ENCODE measurements at places on chromosomes 5 and 9. TPM values are rescaled to one million over a fixed set of nuclear protein-coding genes. Genes with fewer than 3 reads are reported as not detected.

CDH18 gene
- not detected for total RNA-seq

PNPLA7 gene
- 9.6 TPM for total RNA-seq

CRHBP gene
- 8.6 TPM for total RNA-seq

TAF11L3 gene
- not detected for total RNA-seq

TTC33 gene
- total RNA-seq, result 20.1 TPM

DNA sequence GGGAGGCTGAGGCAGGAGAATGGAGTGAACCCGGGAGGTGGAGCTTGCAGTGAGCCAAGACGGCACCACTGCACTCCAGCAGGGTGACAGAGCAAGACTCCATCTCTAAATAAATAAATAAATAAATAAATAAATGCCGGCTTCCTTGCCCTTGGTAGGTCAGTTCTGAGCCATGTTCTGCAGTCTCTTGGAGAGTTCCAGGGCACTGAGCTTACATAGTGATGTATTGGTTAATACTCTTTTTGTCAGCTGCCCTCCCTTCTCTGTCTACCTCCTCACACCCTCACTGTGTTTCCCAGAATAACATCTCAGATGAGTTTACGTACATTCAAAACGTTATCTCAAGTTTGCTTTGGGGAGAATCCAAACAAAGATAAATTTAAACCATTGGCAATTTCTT lies 45.2 kb upstream of the FER start:
- no peak for DNase-seq

GRCh38 chr5:104793755-104794080 lies 1231.1 kb upstream of the NUDT12 start:
- DNase-seq, result peak; percentile 12

DNA sequence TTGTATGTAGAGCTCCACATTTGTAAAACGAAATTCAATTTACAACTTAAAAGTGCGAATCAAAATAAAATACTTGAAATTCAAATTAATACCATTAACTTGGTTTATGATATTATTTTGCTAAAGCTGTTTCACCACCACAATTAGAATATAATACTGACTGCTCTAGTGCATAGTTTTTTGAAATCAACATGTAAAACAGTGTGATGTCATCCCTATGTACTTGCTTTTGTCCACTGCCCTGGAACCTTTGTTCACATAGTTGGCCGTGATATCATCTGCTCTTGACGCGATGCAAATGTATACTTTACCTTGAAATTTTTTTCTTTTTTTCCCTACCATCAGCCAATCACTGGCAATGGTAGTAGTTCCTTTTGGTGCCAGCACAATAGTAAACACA lies 125.4 kb downstream of the PARP8 start:
- no peak for DNase-seq

DNA sequence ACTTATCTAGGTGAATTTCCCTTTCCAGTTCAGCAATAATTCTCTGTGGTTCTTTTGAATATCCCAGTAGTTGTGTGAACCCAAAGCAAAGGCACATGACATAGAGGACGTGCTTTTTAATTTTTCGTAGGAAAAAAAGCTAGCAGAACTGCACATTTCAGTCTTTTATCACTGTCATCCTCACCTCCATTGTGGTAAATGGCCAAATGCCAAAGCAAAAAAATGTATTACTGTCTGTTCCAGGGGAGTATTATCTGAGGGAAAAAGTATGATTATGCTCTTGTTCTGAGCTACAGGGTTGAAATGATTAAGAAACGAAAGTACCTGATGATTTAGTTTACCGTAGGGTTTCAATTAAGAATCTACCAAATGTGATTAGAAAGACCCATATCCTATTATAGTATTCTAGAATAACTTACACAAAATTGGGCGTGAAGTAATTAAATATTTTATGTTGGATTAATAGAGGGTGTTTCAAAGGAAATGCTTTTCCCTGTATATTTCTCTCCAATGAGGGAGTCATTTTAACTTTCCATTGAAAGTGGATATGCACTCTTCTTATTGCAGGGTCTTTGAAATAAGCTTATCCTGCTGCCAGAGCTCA lies 62.7 kb downstream of the CAVIN4 start:
- no peak for DNase-seq

DNA sequence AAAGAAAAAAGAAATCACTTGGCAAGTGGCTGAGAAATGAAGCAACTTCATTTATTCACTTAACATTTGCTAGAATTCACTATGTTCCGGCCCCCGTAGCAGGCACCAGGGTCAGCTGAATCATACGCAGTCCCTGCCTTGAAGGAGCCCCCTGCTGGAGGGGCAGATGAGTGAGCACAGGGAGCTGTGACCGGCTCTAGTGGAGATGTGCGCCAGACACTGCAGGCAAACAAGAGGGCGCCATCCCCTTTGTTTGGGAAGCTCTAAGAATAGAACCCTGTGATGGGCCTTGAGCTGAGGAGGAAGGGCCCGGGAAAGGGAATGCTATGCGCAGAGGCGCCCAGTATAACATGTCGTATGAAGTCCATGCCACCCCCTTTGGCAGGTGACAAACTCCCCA lies 20.2 kb upstream of the RPL26L1 start:
- DNase-seq, result no peak

- DNase-seq, result no peak
These were observed 41.0 kb upstream of the PRDM9 start for GRCh38 chr5:23466401-23466912.

GRCh38 chr9:4167079-4167671 lies 132.7 kb downstream of the GLIS3 start:
- no peak for DNase-seq

DNA sequence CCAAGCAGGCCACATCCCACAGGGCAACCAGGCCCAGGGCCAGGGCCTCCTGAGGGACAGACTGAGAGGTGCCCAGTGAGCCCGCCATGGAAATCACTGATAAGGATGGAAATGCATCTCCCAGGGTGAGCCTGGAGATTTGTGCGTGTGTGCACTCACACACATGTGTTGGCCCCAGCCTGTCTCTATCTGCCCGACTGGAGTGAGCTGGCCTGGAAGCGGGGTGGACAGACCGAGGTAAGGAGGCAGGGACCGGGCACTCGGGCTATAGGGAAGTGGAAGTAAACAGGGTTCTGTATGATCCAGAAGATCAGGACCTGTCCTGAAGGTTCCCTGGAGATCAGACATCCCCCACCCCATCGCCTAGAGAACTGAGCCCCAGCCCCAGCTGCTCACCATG lies 17.4 kb downstream of the GFI1B start:
- no peak for DNase-seq

DNA sequence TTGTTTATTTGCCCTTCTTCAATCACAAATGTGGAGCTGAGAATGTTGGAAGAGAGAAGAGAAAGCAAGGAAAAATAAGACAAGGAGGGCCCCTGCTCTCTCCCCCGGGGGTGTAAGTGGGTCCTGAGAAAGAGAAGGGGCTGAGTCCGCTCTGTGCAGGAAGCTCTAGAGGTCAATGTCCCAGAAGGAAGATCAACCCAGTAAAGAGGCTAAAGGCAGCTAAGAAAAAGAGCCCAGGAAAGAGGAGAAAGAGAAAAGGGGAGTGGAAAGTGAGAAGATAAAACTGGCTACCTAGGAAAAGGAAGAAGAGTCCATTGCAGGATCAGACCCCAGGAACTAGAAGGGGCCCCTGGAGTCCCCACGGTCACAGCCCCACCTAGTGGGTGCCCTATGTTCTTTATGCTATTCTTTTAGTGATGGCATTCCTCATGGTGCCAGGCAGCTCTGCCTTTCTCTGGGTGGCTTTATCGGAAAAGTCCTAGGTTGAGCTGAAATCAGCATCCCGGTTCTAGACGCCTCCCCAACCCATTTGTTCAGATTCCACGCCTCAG lies 583.4 kb downstream of the ACTL7B start:
- DNase-seq, result peak; percentile 34

DNA sequence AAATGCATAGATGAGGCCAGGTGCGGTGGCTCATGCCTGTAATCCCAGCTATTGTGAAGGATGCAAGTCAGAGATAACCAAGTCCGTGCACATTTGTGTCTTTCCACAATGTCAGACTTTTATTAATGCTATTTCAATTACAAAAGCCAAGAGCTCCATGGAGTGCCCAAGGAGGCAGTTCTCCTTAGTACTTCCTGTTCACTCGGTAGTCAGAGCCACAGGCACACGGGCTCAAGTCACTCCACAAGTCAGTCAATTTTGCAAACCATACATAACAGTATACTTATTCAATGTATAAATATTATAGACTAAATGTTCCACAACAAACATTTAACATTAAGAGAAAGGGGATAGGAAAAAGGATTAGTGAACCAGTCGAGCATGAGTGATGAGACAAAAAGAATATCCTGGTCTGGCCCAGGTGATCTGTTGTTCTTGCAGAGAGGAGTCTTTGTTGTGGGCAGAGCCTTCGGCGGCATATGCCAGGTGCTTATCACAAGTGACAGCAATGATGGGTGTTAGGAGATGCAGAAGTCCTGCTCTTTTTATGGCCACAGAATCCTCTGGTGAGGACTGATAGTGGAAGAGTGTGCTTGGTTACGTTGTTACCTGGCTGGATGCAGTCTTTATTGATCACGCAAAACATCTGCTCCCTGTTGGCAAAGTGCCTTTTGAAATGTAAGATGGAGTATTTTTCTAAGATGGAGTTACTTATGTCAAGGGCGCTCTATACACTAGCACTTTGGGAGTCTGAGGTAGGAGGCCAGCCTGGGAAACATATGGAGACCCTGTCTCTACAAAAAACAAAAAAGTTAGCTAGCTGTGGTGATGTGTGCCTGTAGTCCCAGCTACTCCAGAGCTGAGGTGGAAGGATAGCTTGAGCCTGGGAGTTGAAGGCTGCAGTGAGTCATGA lies 167.0 kb upstream of the FBXL17 start:
- no peak for DNase-seq

DNA sequence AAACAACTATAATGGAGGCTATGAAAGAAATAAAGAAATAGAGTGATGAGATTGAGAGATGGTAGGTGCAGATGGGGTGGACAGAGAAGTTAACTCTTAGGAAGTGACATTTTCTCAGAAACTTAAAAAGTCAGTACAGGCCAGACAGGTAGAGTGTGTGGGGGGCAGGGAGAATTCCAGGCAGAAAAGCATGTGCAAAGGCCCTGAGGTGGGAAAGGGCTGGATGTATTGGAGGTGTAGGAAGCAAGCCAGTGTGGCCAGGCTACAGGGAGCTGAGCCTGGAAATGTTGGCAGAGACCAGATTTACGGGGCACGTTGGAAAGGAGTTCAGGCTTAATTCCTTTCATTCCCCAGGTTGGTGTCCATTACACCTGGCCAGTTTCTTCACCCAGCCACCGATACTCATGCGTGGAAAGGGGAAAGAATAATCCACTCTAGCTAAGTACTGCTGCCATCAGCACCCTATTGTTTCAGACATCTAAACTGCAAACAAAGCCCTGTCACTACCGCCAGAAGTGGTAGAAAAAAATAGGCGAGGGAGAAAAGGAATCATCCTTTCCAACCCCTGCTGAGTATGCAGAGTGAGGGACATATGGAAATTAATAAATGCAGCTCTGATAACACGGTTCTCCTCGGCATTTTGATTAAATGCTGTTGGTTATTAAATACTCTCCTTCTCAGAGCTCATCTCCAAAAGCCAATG lies 116.8 kb upstream of the GPR151 start:
- no peak for DNase-seq

DNA sequence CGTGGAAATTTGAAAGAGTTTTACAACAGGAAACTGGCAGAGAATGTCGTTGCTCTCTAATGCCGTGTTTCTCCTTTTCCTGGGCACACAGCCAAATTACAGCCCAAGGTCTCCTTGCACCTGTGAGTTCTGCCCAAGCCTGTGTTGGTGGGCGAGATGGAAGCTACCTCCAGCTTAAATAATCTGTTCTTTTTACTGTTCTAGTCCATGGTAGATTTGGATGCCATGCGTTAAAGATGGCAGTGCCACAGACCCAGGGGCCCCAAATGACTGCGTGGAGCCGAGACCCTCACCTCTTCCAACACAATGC lies 92.6 kb upstream of the IRX4 start:
- no peak for DNase-seq

GRCh38 chr9:112054916-112055315 lies 120.2 kb downstream of the SUSD1 start:
- no peak for DNase-seq

- no peak for DNase-seq
These were observed 236.4 kb downstream of the FANCC start for GRCh38 chr9:95080961-95081647.

DNA sequence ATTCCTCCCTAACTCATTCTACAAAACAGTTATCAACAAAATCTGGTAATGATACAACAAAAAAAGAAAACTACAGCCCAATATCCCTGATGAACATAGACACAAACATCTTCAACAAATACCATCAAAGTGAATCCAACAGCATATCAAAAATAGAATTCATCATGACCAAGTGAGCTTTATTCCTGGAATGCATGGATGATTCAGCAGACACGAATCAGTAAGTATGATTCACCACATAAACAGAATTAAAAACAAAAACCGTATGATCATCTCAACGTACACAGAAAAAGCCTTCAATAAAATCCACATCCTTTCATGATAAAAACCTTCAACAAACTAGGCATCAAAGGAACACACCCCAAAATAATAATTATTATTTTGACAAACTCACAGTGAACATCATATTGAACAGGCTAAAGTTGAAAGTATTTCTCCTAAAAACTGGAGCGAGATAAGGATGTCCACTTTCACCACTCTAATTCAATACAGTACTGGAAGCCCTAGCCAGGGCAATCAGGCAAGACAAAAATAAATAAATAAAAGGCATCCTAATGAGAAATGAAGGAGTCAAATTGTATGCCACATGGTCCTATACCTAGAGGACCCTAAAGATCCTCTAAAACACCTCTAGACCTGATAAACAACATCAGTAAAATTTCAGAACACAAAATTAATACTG lies 305.1 kb upstream of the RGMB start:
- DNase-seq, result no peak

DNA sequence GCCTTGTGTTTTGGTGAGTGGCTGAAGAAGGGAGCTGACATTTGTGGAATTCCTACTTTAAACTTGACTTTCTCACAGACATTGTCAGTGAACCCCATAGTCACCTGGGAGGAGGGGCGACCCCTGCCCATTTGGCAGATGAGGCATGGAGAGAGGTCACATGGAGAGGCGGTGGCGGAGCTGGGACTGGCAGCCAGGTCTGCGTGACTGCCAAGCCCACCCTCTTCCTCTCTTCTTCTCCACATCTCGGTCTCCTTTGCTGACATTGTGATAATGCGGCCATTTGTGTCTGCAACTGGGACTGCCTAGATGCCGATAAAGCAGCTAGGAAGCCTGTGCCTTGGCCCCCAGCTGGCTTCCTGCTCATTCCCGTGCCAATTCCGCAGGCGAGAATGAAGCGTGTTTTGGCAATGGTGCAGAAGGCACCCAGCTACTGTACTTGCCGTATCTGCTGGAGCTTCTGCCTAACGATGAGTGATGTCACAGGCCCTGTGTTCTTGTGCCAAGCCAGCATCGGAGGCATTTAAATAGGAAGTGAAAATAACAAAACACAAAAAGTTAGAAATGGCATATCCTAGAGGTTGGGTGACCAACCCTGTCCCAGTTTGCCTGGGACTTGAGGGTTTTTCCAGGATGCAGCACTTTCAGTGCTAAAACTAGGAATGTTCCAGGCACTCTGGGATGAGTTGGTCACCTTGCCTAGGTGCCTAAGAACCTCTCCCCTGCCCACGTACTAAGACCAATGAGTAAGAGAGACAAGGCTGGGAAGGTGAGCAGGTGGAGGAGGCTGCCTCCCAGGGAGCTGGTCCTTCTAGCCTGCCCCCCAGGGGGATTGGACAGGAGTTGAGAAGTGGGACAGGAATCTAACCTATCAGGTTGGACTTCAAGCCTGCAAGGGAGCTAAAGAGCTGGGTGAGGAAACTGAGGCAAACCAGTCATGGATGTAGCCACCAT lies 23.6 kb downstream of the OLFML2A start:
- no peak for DNase-seq
